Lower leg skin (tissue), 4 donors: ENCODE measurements at places on chromosomes 3 and 15. TPM values are rescaled to one million over a fixed set of nuclear protein-coding genes. Genes with fewer than 3 reads are reported as not detected.
A peak's percentile ranks its signal among the peaks of the same experiment; 100 is the strongest.

- no peak for DNase-seq
These were observed 394.2 kb downstream of the EDEM1 start for GRCh38 chr3:5581743-5582142.

DNA sequence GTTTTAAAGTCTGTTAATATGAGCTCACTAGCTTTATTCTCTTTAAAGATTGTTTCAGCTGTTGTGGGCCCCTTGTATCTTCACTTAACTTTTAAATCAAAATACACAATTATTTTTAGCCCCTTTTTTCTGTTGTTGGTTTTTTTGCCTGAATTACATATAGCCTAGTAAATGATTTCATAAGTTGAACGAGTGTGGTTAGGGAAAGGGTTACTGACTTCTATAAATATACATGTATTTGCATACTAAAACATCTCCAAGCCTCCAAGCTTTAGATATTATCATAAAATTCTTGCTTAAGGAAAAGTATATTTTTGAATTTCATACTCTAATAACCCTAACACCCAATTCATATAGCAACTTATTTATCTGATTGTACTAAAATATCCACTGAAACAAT lies 73.2 kb upstream of the ARL6 start:
- DNase-seq, result no peak

- no peak for DNase-seq
These were observed 18.1 kb downstream of the ARL8B start for GRCh38 chr3:5140230-5140621.

- DNase-seq, result no peak
These were observed 4.5 kb downstream of the MYD88 start for GRCh38 chr3:38142959-38143358.

- DNase-seq, result no peak
These were observed 48.5 kb upstream of the MLF1 start for GRCh38 chr3:158522221-158523136.

DNA sequence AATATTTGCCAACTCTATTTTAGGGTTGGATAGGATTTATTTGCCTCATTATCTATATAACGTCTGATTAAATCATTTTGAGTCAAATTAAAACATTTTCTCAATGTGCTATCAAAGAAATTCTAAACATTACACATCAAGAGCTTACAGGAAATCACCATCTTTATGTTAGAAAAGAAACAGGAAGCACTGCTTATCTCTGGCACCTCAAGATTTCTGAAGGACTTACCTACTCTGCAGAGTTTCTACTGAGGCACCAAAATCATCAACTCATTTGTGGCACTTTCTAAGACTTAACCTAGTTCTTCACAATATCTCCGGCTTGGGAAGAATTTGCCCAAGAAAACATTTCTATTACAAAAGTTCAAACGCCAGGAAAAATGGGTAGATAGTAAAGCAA lies 181.3 kb upstream of the EOMES start:
- DNase-seq, result no peak

GRCh38 chr3:45756055-45756454 lies 40.3 kb downstream of the SLC6A20 start:
- no peak for DNase-seq

DNA sequence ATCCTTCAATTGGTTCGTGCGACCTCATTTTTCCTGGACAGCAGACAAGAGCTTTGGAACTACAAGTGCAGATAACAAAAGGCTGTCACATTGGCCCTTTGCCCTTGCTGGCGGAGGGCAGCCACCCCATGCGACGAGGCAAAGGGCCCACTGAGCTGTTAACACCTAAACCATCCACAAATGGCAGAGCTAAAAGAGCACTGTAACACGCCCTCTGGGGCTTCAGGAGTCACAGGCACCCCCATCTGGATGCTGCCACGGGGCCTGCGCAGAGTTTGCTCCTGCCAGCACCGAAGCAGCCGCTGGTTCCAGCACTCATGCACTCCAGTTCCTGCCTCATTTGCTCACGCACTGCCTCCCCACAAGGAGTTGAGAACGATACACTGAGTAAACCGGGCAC lies 524.9 kb downstream of the ZNF385D start:
- no peak for DNase-seq

- DNase-seq, result no peak
These were observed 2.8 kb upstream of the THSD4 start for GRCh38 chr15:71112429-71112828.

GRCh38 chr15:42035435-42035761 lies 14.6 kb upstream of the PLA2G4E start:
- DNase-seq, result peak; percentile 47

- DNase-seq, result no peak
These were observed 19.0 kb upstream of the CHCHD6 start for GRCh38 chr3:126685021-126685420.

DBR1 gene
- total RNA-seq, result 13.2 TPM

CLDN18 gene
- total RNA-seq, result not detected

GRAMD1C gene
- total RNA-seq, result 23.0 TPM

IFT122 gene
- 31.1 TPM for total RNA-seq

ACAN gene
- total RNA-seq, result 0.58 TPM

IL17RB gene
- not detected for total RNA-seq

CYP8B1 gene
- not detected for total RNA-seq

SLC27A2 gene
- 0.53 TPM for total RNA-seq
